GM12878 (cell line): ENCODE measurements at places on chromosomes 2 and 18. TPM values are rescaled to one million over a fixed set of nuclear protein-coding genes. Genes with fewer than 3 reads are reported as not detected.

DNA sequence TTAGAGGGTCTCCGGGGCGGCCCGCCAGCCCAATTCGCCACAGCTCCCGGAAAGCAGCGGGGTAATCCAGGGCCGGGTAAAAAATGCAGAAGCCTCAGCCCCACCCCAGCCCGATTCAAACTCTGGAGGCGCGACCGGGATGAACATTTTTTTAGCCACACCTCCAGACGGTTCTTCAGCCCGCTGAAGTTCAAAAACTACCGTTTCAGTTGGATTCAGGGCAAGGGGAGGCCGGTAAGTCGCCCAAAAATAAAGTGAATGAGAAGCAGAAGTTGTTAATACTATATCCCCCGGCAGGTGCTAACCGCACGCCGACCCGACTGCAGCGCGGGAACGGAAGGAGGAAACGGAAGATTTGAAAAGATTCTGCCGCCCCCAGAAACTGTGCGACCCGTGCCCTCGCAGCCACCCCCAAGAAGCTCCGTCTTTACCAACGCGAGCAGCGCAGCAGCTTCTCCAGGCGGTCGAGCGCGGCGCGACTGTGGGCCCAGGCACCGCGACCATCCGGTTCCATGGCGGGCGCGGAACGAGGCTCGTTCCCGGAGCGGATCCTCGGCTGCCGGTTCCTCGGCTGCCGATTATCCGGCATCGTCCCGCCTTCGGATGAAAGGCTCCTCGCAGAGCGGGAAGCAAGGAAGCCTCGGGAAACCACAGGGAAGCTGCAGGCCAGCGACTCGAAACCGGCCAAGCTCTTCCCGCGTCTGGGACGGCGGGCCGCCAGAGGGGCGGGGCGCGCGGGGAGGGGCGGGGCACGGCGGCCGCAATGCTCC is at the start of gene BARD1:
TSS of gene BARD1 (minus strand) at position 703 of the 770 bp plus-strand sequence. CDS start at position 589, 114 bp downstream.
- no peaks in the 10 kb centered on the region for H3K27me3 ChIP-seq
- peak within 1 kb of the TSS; percentile 90 for H3K27ac ChIP-seq
- DNase-seq = no peak
- H3K4me1 ChIP-seq = 0 out of 2 replicates have a peak, but pooled peaks cover 5% of the 10 kb centered on the region
- peak within 1 kb of the TSS; percentile 81 for H3K4me3 ChIP-seq

GRCh38 chr2:149098701-149099100 is 60.2 kb downstream of the LYPD6B start:
- H3K36me3 ChIP-seq = no peaks in the 10 kb centered on the region
- no peak overlapping the region for H3K4me3 ChIP-seq
- no peaks in the 10 kb centered on the region for H3K27me3 ChIP-seq
- no peak overlapping the region for H3K27ac ChIP-seq
- no peak for DNase-seq
- no peaks in the 10 kb centered on the region for H3K4me1 ChIP-seq

GRCh38 chr2:58067001-58067400 is 20.4 kb downstream of the VRK2 start:
- peaks cover 4% of the 10 kb centered on the region for H3K36me3 ChIP-seq
- H3K27ac ChIP-seq = peak overlapping the region; percentile 23
- H3K4me3 ChIP-seq = no peak overlapping the region
- no peak for DNase-seq

- H3K36me3 ChIP-seq = no peaks in the 10 kb centered on the region
- DNase-seq = no peak
- H3K4me1 ChIP-seq = no peaks in the 10 kb centered on the region
- H3K27me3 ChIP-seq = no peaks in the 10 kb centered on the region
These were observed 103.2 kb upstream of the SMIM21 start for GRCh38 chr18:75530566-75531211.

DNA sequence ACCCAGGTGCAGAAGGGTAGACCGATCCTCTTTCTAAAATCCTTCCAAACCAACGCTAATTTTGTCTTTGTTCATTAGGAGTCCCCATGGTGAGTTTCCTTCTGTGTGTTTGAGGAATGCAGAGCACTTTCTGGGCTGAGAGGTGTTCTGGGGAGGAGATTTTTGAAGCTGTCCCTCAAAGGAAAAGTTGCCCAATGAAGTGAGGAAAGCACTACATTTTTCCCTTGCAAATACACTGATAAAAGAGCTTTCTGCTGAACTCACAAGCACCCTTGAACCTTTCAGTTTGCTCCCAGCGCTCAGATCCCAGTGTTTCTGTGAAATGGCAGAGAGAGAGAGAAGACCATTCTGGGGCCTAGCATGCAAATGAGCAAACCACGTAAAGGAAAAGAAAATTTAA is 299.6 kb upstream of the FANCL start:
- H3K36me3 ChIP-seq = no peaks in the 10 kb centered on the region
- no peak for DNase-seq
- H3K4me3 ChIP-seq = no peak overlapping the region
- no peaks in the 10 kb centered on the region for H3K4me1 ChIP-seq

- H3K4me1 ChIP-seq = no peaks in the 10 kb centered on the region
- H3K4me3 ChIP-seq = no peak overlapping the region
- no peak overlapping the region for H3K27ac ChIP-seq
- peaks cover 3% of the 10 kb centered on the region for H3K27me3 ChIP-seq
These were observed 222.3 kb downstream of the ZBTB7C start for GRCh38 chr18:48186861-48187260.

GRCh38 chr2:3126171-3126910 is 251.3 kb downstream of the EIPR1 start:
- no peaks in the 10 kb centered on the region for H3K36me3 ChIP-seq
- H3K27me3 ChIP-seq = no peaks in the 10 kb centered on the region
- no peak overlapping the region for H3K4me3 ChIP-seq
- H3K4me1 ChIP-seq = no peaks in the 10 kb centered on the region

DNA sequence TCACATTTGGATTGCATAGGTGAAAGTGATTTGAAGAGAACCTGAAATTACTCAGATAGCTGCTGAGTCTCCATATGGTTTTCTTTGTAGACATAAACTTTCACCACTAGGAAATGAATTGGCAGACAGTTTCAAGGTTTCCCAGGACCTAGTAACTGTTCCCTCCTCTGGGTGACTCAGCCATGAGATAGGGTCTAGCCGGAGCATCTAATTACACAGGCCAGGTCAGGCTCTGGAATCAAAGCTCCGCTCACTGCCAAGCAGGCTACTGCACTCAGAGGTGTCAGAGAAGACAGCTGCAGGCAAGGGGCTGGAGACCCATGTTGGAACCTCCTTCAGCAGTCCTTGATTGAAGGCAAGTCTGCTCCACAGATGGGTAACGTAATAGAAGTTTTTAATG is 429.2 kb downstream of the TNS1 start:
- DNase-seq = no peak
- no peak overlapping the region for H3K27ac ChIP-seq
- no peaks in the 10 kb centered on the region for H3K36me3 ChIP-seq
- H3K27me3 ChIP-seq = no peaks in the 10 kb centered on the region
- H3K4me1 ChIP-seq = no peaks in the 10 kb centered on the region
- H3K4me3 ChIP-seq = no peak overlapping the region

DNA sequence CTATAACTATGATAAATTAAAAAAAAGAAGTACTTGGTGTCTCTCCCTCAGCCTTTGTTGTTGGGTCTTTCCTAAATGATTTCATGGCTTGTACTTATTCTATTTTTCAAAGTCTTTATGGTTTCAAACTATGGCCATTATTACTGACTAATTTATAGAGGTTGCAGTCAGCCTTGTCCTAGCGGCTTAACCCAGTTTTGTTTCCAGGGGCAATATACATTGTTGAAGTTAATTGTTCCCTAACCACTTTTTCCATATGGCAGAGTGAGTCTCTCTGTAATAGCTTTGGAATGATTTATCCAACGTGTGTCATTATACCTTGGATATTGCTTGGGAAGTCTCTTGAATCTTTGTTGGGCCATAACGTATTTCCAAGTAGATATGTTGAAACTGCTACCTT is 408.8 kb downstream of the HRH4 start:
- no peak overlapping the region for H3K4me3 ChIP-seq
- no peak for DNase-seq
- H3K36me3 ChIP-seq = no peaks in the 10 kb centered on the region
- no peaks in the 10 kb centered on the region; the same call in 1 of the 2 replicates for H3K27me3 ChIP-seq
- H3K4me1 ChIP-seq = no peaks in the 10 kb centered on the region

GRCh38 chr18:23380817-23381216 is 72.3 kb upstream of the RIOK3 start:
- DNase-seq = no peak
- H3K4me1 ChIP-seq = peaks cover 2% of the 10 kb centered on the region; the same call in 1 of the 2 replicates
- H3K36me3 ChIP-seq = 0 out of 2 replicates have a peak, but pooled peaks cover 2% of the 10 kb centered on the region

GRCh38 chr2:45040786-45041185 is 31.5 kb upstream of the SIX2 start:
- no peaks in the 10 kb centered on the region; the same call in 1 of the 2 replicates for H3K27me3 ChIP-seq
- no peak overlapping the region for H3K4me3 ChIP-seq
- no peaks in the 10 kb centered on the region for H3K36me3 ChIP-seq
- DNase-seq = no peak
- no peaks in the 10 kb centered on the region for H3K4me1 ChIP-seq
- no peak overlapping the region for H3K27ac ChIP-seq

DNA sequence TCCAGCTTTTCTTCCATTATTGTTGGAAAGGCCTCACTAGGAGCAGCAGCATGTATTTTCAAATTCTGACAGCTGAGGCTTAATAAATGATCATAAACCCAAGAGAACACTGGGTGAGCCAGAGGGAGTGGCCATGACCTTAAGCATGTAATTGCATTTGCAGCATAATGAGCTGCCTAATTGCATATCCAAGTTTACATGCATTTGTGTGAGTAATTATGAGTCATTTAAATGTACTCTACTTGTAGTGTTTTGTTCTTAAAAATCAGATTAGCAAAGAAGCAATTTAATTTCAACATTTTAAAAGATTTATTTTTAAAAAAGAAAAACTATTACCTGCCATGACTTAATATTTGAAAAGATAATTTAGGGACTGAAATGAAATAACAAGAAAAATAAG is 74.8 kb downstream of the NOL10 start:
- no peak for DNase-seq
- H3K4me3 ChIP-seq = no peak overlapping the region
- no peaks in the 10 kb centered on the region for H3K4me1 ChIP-seq
- no peaks in the 10 kb centered on the region for H3K27me3 ChIP-seq
- no peak overlapping the region for H3K27ac ChIP-seq
- peaks cover 2% of the 10 kb centered on the region for H3K36me3 ChIP-seq

DNA sequence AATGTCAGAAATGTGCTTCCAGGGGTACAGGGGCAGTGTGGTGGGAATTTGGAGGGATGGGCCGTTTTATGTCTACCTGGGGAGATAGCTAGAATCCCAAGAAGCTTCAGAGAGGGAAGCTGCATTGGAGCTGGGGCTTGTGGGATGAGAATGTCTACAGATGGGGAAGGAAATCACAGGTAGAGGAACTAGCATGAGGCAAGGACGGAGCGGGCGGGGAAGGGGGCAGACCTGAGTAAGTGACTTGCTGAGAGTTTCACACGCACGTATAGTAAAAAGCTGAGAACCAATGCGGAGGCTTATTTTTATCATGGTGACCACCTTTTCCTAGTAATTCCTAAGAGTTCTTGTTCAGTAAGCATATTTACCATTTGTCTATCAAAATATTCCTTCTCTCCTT is 6.3 kb downstream of the C2orf80 start:
- H3K27me3 ChIP-seq = no peaks in the 10 kb centered on the region
- no peak overlapping the region for H3K4me3 ChIP-seq
- H3K27ac ChIP-seq = no peak overlapping the region
- no peaks in the 10 kb centered on the region for H3K4me1 ChIP-seq
- no peak for DNase-seq
- no peaks in the 10 kb centered on the region for H3K36me3 ChIP-seq

GRCh38 chr18:62841405-62841804 is 126.1 kb downstream of the PHLPP1 start:
- no peak overlapping the region for H3K4me3 ChIP-seq
- no peak overlapping the region for H3K27ac ChIP-seq
- peaks cover 29% of the 10 kb centered on the region for H3K4me1 ChIP-seq
- H3K27me3 ChIP-seq = no peaks in the 10 kb centered on the region
- no peaks in the 10 kb centered on the region for H3K36me3 ChIP-seq
- no peak for DNase-seq

DNA sequence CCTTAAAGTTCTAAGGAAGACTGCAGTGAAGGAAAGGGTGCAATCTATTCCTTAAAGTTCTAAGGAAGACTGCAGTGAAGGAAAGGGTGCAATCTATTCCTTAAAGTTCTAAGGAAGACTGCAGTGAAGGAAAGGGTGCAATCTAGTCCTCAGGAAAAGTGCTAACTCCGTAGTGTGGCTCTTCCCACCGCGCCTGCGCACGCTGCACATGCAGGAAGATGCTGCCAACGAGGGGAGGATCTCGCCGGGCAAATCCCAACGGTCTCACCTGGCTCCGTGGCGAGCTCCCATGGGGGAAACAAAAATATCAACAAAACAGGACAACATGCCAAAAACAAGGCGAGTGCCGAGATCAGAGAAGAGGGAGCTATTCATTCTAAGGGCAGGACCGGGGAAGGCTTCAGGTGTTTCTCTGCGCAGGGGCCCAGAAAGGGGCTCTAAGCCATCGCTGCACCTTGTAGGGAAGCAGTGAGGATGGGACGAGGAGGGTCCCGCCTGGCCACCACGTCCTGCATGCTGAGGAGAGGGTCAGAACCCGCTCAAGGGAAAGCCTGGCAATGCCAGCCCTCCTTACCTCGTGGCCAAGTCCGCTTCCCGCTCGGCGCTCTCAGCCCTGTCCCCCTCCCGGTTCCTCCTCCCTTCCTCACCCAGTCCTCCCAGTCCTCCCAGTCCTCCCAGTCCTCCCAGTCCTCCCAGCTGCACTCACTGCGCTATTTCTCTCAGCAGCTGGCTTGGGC is 24.5 kb downstream of the TIMM21 start:
- H3K4me3 ChIP-seq = no peak overlapping the region
- no peak for DNase-seq
- H3K27ac ChIP-seq = no peak overlapping the region
- H3K36me3 ChIP-seq = no peaks in the 10 kb centered on the region

DNA sequence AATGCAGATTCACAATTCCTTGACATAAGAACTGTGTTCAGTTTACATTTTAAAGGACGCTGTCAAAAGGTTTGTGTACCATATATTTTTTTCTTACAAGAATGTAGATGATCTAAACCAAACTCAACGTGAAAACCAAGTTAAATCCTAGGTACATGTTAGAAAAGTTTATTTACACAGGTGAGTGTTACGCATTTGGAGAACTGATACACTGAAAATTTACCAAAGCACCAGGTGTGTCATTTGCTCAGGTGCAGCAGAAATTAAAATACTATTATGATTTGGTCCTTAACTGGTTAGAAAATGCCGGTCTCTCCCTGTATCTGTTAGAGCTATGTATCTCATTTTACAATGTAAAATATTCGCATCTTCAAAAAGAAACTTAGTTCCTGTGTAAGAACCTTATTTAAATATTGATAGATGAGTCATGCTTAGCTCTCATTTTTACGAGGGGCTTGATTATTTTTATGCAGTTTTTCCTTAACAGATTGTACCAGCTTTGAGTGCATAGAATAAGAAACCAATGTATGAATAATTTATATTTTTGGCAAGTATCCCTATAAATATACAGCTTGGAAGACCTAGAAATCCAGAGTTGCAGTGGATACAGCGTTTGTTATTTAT is 25.1 kb downstream of the MFF start:
- H3K27ac ChIP-seq = no peak overlapping the region
- no peaks in the 10 kb centered on the region; the same call in 1 of the 2 replicates for H3K4me1 ChIP-seq
- no peak overlapping the region for H3K4me3 ChIP-seq
- no peaks in the 10 kb centered on the region for H3K27me3 ChIP-seq

Gene CCDC121
- total RNA-seq = 0.49 and 0.53 TPM in 2 replicates

Gene TCF7L1
- 0.10 TPM in 1 of 2 replicates, not detected in the other for total RNA-seq

Gene SDC1
- total RNA-seq = 31.0 and 33.1 TPM in 2 replicates

Gene SETBP1
- total RNA-seq = 23.7 and 29.7 TPM in 2 replicates

Gene AMER3
- not detected in 2 replicates for total RNA-seq

Gene LYPD6
- not detected in 2 replicates for total RNA-seq

Gene MPP4
- 0.13 TPM in 1 of 2 replicates, not detected in the other for total RNA-seq

Gene SULT1C2
- 0.03 and 0.05 TPM in 2 replicates for total RNA-seq

Gene IL18R1
- total RNA-seq = 10.0 and 10.4 TPM in 2 replicates

Gene IL36B
- not detected in 2 replicates for total RNA-seq
